Stimulated activated CD8-positive, alpha-beta memory T cell treated with anti-CD3 and anti-CD28 coated beads, Interleukin-4, amount 100 ng/mL, for 1 hour (primary cell): ENCODE measurements at places on chromosomes 12 and 14.

- no peak for DNase-seq
These were observed 865 bp downstream of the FRS2 start for GRCh38 chr12:69471076-69471430.

DNA sequence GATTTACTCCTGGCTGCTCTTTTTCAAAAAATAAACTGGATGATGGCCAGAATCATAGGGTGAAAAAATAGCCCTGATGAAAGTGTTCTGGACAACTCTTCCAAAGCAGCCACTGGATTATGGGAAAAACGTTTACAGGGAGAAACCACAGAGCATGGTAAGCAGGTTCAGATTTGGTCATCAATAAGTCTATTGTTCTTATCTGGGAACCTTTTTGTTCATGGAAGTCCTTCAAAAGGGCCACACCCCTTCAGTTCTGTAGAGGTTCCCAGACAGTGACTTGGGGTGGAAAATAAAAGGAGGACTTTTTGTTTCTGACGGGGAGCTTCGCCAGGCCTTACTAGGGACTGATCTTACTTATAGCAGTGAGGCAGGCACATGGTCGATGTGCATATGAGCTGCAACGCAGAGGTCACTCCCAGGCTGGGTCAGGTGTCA, 117.4 kb upstream of the SLC38A2 start:
- DNase-seq = no peak

DNA sequence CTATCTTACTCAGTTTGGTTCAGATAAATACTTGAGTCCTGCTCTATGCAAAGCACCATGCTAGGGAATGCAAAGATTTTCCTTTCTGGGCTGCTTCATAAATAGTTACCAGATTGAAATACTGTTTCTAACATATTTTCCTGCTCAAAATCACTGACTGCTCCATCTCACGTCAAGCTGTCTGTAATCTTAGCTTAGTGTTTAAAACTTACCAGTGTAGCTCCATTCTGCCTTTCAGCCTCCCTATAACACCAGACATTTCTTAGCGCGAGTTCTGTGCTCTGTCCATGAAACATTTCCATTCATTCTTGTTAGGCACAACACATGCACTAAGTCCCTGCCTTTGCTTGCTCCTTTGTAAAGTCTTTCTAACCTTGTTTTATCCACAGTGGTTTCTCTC, 129.4 kb downstream of the NPAS3 start:
- DNase-seq = no peak

DNA sequence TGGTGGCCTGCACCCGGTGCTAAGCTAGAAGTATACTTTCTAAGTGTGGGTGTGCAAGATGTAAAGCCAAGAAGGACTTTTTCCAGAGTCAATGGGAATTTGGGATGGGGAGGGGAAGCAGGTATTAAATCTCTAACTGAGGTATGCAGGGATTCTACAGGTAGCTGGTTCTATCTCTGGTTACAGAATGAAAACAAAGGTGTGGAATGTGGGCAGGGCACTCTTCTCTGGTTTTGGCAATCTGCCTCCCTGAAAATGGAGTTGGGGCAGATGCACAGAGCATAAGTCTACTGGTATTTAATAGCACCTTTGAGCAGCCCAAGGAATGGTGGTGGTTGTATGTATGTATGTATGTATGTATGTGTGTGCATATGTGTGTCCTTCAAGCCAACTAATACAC, 66.7 kb upstream of the PPP1R12A start:
- DNase-seq = no peak

- DNase-seq = no peak
These were observed 83.2 kb downstream of the ITPR2 start for GRCh38 chr12:26749781-26750180.

- DNase-seq = no peak
These were observed 84.6 kb downstream of the SETD3 start for GRCh38 chr14:99395909-99396530.
